Urothelium cell line (cell line): ENCODE measurements at places on chromosomes 3 and 15.

DNA sequence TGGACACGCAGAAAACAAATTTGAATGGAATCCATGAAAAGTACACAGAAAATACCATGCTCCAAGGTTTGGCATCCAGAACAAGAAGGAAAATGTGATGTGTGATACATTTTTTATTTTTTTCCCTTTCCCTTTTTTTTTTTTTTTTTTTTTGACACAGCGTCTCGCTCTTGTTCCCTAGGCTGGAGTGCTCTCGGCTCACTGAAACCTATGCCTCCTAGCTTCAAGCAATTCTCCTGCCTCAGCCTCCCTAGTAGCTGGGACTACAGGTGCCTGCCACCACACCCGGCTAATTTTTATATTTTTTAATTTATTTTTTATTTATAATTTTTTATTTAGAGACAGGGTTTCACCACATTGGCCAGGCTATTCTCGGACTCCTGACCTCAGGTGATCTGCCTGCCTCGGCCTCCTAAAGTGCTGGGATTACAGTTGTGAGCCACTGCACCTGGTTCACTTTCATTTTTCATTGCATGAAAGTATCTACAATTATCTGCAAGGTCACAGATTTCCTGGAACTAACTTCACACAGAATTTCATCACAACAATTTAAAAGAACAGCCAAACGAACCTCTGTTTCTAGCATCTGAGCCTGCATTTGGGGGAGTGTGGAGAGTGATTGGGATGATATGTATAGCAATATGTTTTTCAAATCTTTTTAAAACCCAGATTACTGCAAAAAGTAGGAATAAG is 8.3 kb downstream of the POU1F1 start:
- no peak for DNase-seq

- DNase-seq: peak; percentile 55
Observed at GRCh38 chr3:159208050-159208449, 406.2 kb downstream of the MFSD1 start.

- no peak for DNase-seq
Observed at GRCh38 chr15:92772626-92773244, 117.2 kb upstream of the FAM174B start.

DNA sequence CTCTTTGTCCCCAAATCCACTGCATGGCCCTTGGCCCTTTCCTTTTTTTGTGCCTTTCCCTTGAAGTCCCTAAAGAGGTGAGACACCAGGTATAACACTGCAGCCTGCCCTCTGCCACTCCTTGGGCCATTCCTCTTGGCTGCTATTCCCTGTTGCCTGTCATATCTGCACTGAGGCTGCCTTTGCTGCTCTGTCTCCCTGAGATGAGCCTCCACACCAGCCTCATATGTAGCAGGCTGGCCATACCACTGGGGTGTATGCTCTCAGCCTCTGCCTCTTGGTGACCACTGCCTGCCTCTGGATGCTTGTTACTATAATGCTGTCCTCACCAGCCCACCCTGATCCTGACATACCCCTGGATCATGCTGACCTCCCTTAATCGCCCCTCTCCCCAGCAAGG is 252.0 kb downstream of the CLSTN2 start:
- DNase-seq: no peak

DNA sequence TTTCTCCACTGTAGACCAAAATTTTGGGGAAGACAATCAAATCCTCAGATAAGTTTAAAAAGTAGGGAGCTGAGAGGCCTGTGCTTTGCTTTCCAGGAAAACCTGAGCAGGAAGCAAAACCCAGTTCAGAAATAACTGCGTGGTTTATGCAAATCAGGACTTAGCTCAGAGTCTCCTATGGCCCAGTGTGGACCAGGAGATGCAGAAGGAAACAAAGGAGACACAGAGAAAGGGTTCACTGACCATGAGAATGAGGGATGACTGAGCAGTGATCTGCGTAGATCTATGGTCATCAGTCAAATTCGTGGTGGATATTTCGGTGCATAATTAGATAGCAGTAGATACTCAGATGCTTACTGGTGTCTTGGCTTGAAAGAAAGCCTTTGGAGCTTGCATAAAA is 196.6 kb downstream of the TPRG1 start:
- DNase-seq: no peak

GRCh38 chr15:67406257-67406861 is 114.6 kb upstream of the C15orf61 start:
- DNase-seq: no peak

- DNase-seq: no peak
Observed at GRCh38 chr3:120460181-120460790, 9.5 kb upstream of the FSTL1 start.

DNA sequence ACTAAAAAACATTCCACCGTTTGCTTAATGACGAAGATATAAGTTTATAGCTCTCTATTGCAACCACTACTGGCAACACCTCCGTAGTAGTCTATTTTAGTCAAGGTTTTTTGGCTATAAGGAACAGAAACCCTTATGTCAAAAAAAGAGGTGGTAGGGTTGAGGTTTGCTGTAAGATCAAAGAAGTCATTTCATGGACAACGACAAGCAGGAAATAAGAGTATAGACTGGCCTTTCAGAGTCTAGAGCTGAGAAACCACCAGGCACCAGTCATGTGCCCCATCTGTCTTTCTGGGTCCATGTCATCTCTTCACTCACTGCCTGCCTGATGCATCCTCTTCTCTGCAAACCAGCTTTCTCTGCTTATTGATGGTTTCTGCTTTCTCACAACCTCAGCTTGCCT is 42.7 kb downstream of the THBS1 start:
- DNase-seq: no peak

DNA sequence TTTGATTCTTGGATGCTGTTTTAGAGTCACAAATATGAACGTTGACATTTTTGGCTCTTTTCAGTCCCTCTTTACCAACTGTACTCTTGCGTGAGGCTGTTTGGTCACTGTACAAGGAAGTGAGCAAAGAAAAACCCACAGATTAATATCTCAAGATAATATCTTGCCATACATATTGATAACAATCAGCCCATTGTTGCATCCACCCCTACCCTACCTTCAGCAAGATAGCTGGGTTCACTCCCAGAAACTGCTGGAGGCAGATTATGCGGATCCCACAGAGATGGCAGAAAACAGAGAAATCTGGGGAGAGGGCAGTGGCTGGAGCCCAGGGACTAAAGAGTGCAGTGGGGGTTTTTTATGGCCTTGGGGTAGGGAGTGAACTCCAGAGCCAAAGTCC is 29.9 kb upstream of the MFSD1 start:
- no peak for DNase-seq

DNA sequence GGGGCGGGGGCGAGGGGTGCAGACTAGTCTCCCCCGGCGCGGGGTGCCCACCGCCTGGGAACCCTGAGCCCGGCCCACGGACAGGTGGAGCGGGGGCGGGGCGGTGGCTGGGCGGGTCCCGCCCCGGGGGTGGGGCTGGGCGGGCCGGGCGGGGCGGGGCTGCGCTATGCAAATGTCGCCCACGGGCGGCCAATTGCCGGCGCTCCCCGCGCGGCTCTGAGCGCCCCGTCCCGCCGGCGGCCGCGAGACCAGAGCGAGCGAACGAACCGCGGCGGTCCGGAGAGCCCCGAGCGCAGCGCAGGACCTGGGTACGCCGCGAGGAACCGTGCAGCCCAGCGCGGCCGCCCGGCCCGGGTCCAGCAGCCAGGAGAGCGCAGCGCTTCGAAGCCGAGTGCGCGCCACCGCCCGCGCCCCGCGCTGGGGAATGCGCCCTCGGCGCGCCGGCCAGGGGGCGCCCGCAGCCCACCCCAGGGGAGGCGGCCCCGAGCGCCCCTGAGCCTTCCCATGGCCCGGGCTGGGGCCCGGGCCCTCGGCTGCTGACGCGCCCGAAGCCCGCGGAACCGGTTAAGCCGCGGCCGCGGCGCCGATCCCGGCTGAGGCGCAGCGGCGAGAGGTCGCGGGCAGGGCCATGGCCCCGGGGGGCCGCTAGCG is at the start of gene SEMA3F:
TSS of gene SEMA3F (plus strand) at position 485 of the 651 bp plus-strand sequence. CDS start 4,299 bp downstream, outside the sequence.
- peak; percentile 95 for DNase-seq

- DNase-seq: peak; percentile 64
Observed at GRCh38 chr15:31489801-31490646, 163.4 kb downstream of the KLF13 start.

DNA sequence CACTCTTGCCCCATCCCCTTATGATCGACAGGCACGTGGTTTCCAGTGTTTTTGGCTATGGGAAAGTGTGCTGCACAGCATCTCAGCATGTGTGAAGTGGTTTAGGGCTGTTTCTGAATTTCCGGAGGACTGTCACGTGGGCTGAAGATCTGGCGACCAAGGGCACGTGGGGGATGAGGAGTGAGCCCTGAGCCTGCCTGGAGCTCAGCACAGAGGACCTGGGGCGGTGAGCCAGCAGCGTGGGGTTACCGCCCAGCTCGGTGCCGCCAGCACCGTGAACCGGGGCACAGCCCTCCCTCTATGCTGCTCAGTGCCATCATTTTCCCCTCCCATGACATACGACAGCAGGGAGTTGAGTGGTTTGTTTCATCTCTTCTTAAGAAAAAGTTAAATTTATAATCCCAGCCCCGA is 150.2 kb downstream of the DNAJB8 start:
- DNase-seq: no peak

GRCh38 chr15:49875392-49875791 is 243.6 kb downstream of the ATP8B4 start:
- DNase-seq: no peak

DNA sequence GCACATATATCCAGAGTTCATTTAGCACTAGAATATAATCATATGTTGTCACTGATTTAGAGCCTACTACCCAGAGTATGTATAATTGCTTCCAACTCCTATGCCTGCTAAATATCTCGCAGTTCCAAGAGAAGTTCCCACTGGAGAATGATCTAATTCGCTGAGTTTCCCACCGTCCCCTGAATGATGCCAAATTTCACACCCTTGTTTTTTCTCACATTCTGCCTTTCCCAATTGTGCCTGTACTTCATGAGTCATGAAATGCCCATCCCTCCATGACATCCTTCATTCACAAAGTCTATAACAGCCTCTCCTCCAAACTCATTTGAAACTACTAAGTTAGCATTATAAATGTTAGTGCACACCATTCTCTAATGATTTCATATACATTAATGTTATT is 177.2 kb downstream of the CBLB start:
- no peak for DNase-seq

DNA sequence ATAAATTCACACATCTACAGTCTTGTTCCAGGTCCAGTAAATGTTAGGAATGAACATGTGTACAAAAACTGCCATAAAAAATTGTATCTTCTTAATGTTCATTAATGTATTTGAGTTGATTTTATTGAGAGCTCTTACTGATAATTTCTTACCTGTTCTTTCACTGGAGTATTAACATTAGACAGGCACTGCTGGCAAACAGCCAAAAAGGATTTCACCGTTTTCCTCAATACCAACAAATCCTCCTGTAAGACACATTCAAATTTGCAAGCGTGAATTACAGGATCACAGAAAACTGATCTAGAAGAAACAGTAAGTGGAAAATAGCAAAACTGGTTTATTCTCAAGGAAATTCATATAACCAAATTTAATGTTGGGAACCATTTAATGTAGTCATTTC is 127.4 kb downstream of the PCCB start:
- no peak for DNase-seq

- peak; percentile 28 for DNase-seq
Observed at GRCh38 chr15:59329570-59330350, 42.9 kb downstream of the MYO1E start.

- DNase-seq: peak; percentile 29
Observed at GRCh38 chr15:70741107-70741531, 22.2 kb downstream of the UACA start.

- DNase-seq: no peak
Observed at GRCh38 chr3:11536132-11536935, 107.4 kb downstream of the VGLL4 start.

DNA sequence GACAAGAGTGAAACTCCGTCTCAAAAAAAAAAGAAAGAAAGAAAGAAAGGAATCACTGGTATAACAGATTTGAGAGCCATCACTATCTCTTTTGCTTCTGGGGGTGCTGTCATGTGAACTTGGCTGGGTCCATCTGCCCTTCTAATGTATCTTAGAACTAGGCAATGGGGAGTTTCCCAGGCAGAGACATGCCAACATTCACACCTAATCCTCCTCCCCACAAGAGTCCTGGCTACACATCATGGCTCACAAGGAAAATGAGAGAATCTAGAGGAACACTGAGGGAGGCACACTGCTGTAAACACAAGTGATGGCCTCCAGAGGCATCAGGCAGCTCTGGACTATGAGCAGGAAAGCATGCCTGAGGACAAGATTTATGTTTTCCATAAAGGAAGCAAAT is 67.8 kb upstream of the PPP2R3A start:
- no peak for DNase-seq

DNA sequence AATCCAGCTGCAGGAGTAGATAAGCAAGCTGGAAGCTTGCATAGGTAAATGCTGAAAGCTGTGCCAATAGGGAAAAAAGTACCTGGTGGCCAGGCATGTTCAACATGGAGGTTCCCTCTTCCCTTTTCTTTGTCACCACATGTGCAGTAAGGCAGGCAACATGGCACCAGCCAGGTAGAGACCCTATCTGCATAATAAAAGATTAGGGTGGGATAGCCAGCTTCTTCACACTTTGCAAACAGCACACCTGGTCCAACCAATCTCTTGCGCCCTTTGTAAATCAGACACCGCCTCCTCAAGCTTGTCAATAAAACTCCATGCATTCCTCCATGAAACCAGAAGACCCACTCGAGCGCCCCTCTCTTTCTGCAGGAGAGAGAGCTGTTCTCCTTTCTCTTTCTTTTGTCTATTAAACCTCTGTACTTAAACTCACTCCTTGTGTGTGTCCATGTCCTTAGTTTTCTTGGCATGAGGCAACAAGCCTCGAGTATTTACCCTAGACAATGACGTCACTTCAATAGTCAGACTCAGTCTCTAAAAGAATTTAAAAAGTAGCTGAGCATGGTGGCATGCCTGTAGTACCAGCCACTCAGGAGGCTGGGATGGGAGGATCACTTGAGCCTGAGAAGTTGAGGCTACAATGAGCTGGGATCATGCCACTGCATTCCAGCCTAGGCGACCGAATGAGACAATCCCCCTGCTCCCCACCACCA is 256.3 kb downstream of the SCAPER start:
- no peak for DNase-seq

GRCh38 chr15:78663703-78664102 is 22.7 kb upstream of the CHRNB4 start:
- DNase-seq: no peak

DNA sequence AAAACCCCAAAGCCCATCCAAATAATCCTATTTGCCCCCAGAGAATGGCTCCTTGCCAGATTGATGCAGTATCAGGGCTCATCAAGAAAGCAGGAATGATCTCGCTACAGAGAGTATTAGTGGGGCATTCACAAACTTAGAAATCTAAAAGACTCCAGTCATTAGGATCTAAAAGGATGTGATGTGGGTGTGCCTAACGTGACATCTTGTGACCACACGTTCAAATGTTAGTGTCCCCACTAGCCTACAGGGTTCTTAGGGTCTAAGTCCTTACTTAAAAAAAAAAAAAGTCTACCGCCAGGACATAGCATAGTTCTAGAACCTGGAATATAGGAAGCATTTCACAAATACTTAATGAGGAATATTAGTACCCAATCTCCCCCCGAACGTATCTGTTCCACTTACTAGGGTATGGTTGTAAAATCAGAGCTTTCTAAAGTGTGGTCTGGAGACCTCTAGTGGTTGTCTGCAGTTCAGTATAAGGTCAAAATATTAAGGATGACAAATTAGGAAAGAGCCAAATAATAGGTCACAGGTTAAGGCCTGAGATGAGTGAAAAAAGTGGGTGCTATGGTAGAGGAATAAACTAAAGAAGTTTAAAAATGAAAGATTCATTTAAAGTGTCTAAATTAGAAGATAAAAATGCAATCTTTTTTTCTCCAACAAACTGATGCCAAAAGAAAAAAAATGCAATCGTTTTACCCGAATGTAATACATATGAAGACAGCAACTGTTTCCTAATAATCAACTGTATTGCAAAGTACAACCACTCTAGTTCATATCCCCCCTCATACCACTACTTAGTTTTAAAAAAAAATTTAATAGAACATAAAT is 4.2 kb upstream of the CHRM5 start:
- peak; percentile 22 for DNase-seq

- DNase-seq: no peak
Observed at GRCh38 chr3:193830791-193831191, 237.8 kb downstream of the OPA1 start.
